ENCODE measurements at places on chromosomes 6 and 20.

GRCh38 chr6:46090115-46091079, 39.4 kb upstream of the ENPP4 start:
- peak; percentile 26 for DNase-seq

GRCh38 chr6:81655696-81656095, 96.8 kb downstream of the TENT5A start:
- no peak for DNase-seq

- no peak for DNase-seq
Observed at GRCh38 chr6:51166914-51167313, 348.2 kb downstream of the TFAP2B start.

- peak; percentile 9 for DNase-seq
Observed at GRCh38 chr6:102619585-102619984, 1226.1 kb downstream of the GRIK2 start.

DNA sequence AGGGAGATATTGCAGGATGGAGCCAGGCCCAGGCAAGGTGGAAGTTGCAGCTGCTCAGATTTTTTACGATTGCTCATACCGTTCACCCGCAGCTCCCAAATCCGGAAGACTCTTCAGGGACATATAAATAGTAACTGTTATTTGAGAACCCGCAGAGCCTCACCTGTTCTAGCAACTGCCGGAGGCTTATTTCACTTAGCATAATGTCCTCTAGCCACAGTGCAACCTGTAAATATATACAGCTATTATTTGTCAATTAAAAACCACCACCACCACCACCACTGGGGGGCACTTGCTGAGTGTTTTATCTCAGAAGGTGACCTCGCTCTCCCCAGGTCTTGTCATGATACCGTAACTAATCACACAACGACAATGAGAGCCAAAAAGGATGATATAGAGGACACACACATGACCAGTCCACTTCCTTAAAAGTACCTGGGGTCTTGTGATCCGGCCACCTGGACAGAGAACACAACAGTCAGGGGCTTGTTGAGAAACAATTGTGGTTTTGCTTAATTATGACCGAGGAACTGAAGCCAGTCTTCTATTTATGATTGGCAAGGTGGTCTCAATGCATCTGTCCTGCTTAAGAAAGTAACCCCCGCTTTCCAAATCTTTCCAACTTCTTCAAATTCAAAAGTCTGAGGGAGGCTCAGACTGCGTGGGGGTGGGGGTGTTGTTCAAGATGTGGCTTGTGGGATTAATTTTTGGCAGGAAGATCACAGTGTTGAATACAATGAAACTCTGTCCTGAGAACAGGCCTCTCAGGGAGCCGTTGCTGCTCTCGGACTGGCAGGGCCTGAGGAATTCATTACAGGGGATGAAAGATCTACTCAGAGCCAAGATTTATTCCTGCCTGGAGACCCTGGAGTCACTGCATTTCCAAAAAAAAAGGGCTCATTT, 107.7 kb upstream of the PRND start:
- DNase-seq: no peak

DNA sequence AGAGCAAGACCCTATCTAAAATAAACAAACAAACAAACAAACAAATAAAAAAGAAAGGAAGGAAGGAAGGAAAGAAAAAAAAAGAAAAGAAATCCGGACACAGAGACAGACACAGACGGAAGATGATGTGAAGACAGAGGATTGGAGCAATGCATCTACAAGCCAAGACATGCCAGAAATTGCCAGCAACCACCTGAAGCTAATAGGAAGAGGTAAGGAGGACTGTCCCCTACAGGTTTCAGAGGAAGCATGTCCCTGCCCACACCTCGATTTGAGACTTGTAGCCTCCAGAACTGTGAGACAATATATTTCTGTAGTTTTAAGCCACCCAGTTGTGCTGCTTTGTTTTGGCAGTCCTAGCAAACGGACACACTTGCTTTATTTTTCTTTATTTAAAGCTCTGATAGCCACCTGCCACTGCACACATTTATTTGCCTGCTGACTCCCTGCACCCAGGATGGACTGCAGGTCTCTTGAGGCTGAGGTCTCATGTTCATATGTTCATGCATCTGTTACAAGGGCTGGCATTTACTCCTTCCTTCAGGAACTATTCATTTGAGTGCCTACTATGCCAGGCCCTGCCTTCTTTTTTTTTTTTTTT, 20.7 kb upstream of the ZMYND8 start:
- DNase-seq: no peak

DNA sequence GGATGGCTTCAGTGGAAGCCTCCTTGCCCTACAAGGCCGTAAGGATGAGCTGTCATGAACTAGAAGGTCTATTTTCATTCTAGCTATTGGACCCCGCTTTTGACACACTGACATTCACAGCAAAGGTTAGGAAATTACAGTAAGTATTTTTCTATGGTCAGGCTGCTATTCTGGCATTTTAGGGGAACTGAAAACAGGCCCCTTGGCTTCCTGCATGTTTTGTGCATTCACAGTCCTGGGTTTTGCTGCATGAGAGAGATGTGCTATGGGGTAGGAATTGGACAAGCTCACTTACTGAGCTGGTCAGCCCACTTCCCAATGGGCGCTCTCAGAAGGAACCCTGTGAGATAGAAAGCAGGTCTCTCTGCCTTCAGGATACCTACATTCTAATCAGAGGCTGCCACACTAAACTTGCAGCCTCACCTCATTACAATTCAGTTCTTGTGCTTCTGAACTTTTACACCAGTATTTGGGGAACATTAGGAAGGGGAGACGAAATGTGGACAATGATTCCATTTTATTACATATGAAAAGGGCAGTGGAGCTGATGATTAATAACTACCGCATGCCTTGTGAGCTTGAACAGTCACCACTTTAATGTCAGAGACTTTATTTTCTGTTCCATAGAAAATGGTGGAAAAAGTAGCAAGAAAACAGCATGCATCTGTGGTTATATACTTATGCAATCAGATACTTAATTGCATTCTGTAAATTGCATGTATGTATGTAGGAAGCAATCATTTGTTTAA, 86.6 kb upstream of the TAB2 start:
- no peak for DNase-seq

- no peak for DNase-seq
Observed at GRCh38 chr20:665276-665675, 10.3 kb downstream of the SCRT2 start.

DNA sequence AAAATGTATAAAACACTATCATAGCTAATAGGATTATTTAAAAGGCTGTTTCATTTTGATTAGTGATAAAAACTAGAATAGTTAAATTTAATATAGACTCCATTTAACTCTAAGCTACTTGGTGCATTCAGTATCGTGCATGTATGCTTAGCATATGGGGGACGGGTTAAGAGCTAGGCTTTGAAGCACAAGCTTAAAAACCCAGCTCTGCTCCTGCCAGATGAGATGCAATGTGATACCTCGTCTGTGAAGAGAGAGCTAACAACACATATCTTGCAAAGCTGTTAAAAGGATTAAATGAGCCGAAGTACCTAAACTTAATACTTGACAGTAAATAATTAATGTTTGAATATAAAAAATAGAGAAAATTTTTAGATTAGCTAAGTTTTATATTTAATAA, 42.2 kb downstream of the DTNBP1 start:
- DNase-seq: no peak

GRCh38 chr20:52434041-52434425, 242.5 kb upstream of the ZFP64 start:
- DNase-seq: no peak

- no peak for DNase-seq
Observed at GRCh38 chr20:52564594-52564993, 373.0 kb upstream of the ZFP64 start.

GRCh38 chr6:155495011-155495768, 39.6 kb upstream of the NOX3 start:
- no peak for DNase-seq

DNA sequence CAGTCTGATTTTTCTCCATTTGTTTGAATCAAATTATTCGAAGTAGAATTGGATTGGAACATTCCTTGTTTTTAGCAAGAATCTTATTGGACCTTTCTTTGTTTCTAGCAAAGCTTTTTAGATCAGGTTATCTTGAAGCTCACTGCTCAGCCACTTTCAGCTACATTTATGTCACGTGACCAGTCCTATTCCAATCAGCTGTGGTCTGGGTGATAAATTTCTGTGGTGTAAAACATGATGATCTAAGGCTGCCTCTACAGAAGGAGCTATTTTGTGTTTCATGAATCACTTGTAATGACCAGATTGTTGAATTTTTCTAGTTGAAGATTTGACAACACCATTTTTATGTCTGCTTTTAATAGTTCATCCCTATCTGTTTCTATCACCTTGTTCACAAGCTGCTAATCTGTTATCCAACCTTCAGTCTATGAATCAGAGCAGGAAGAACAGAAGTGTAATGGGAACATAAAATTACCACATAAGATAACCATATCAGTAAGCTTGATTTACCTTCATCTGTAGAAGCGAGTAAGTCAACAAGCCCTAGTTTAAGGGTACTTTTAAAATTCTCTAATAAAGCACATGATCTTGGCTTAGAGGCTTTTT, 101.0 kb upstream of the MAP3K7 start:
- no peak for DNase-seq

Measured in HuH-7 (cell line).